Occipital lobe (tissue), 3 donors: ENCODE measurements at places on chromosomes 5 and 9.
A peak's percentile ranks its signal among the peaks of the same experiment; 100 is the strongest.

- no peak for DNase-seq
Measured at GRCh38 chr9:90801973-90802322, 329 bp downstream of the SYK start.

- DNase-seq, result no peak
Measured at GRCh38 chr9:87628346-87628745, 97.6 kb upstream of the CTSL start.

DNA sequence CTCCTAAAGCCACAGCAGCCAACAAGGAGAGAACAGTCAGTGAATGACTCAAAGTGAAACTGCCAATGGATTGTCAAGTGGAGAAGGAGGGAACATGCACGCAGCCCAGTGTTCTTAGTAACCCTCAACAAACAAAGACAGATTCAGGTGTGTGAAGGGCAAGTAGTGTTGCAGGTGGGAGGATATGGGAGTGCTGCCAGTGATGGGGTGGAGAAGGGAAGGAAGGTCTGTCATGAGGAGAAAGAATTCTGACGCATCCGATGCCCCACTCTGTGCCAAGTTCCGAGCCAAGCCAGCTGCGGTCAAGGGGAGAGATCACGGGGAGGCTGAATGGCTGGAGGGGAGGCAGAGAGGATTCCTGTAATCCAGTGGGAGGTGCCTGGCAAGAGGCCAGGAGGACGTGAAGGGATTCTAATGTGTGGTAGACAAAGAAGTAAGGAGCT is 56.5 kb downstream of the CAST start:
- DNase-seq, result no peak

- peak; percentile 83 for DNase-seq
Measured at GRCh38 chr5:140244525-140245025, 58.3 kb downstream of the PFDN1 start.

- no peak for DNase-seq
Measured at GRCh38 chr5:26192486-26192885, 845.9 kb downstream of the CDH9 start.
